ENCODE measurements at places on chromosomes 5 and 9.

DNA sequence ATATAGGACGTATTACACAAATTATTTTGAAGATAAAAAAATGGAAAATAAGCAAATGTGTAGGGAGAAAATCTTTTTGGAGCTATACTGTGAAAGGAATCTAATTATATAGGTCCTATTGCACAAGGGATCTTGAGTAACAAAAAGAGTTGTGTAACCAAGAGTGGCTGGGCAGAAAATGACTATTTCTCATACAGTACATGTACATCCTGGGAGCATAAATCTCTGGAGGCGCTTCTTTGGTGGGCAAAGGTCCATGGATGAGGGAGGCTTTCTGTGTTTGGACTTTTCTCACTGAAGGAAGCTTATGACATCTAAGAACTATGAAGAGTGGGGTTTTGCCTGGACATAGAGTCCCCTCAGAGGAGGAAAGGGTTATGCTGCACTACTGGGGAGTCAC lies 29.8 kb downstream of the ANKS6 start:
- DNase-seq: no peak

DNA sequence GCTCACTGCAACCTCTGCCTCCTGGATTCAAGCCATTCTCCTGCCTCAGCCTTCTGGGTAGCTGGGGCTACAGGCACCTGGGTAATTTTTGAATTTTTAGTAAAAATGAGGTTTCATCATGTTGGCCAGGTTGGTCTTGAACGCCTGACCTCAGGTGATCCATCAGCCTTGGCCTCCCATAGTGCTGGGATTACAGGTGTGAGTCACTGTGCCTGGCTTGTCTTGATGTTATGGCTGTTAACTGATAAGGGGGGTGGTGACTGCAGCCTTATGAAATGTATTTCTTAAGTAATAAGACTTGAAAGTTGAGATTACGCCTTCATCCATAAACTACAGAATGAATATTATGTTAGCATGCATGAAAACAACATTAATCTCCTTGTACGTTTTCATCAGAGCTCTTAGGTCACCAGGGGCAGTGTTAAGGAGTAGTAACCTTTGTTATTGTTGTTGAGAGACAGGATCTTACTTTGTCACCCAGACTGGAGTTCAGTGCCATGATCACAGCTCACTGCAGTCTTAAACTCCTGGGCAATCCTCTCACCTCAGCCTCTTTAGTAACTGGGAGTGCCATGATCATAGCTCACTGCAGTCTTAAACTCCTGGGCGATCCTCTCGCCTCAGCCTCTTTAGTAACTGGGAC lies 148.3 kb downstream of the ATP10B start:
- DNase-seq: no peak

DNA sequence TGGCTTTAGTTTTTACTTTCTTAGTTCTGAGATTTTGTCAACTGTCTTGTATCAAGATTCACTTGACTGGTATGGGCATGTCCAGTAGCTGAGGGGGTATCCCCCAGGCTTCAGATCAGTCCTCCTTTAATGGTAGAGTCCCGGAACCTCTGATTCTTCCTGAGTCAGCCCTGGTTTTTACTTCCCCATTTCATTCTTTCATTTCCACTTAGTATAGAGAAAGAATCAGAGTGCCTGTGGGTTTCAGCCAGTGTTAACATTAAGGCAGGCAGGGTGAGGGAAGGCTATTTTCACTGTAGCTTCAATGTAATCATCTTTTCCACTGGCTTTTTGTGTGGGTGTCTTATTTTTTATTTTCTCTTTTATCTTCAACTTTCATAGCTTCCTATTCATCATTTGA lies 8.3 kb upstream of the COMMD10 start:
- DNase-seq: peak; percentile 65

GRCh38 chr5:44385291-44385900 lies 3.8 kb downstream of the FGF10 start:
- DNase-seq: no peak

All from GM18507 (cell line).